Endothelial cell of umbilical vein (primary cell): ENCODE measurements at places on chromosomes 11 and 22. TPM values are rescaled to one million over a fixed set of nuclear protein-coding genes. Genes with fewer than 3 reads are reported as not detected.

DNA sequence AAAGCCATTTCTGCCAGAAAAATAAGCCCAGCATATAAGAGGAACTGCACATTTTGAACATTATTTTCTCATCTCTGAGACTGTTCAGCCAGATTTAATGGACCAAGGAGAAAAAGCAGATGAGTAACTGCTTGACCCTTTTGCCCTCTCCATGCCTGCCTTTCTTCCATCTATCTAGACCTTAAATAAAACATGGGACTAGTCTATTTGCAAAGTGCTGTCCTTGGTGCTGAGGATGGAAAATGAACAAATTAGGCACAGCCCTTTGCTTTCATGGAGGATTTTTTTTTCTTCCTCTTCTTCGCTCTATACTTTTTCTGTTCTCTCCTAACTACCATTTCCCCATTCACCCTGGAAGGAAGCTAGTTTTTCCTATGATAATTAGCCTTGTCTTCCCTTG lies 361.3 kb downstream of the GRM5 start:
- no peak for DNase-seq

GRCh38 chr11:132686886-132687285 lies 845.4 kb downstream of the OPCML start:
- peak; percentile 21 for DNase-seq

DNA sequence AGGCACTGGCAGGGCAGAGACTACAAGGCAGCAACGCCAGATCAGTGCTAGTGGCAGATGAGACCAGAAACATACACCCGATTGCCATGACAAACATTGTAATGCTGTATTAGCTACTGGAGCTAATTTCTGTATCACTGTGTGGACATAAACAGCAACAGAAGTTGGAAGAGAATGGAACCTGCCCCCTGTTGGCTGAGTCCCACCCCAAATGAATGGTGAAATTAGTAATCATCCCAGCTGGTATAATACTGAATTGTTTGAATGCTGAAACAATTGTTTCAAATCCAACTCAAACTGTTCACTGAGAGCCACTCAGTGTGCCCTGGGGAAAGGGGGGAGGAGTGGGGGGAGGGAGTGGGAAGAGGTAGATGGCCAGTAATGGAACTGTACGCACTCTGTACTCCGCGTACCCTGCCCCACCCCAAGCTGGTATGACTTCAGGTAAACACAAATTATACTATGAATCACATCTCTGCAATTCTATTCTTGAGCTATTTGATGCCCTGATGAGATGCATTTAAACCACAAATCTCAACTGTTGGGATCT lies 11.2 kb upstream of the BIRC3 start:
- DNase-seq = no peak

DNA sequence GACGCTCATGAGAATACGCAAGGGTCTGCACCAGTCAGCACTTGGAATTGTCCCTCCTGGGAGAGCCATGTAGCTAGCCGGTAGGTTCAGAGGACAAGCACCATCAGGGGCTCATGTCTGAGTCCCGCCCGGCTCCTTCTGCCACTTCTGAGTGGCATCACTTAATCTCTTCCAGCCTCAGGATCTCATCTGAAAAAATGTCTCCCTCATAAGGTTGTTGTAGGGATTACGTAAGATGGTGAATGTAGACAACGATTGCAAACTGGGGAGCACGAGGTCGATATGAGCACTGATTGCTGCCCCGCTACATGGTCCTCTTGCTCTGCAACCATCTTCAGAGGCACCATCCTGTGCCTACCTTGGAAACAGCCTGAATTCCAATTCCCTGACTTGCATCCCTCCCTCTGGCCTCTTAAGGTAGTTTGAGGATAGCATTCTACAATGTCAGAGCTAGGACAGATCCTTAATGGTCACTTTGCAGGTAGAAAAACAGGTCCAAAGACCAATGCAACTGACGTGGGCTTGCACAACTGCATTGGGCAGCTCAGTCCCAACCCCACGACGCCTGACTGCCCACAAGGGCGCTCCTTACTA lies 115.8 kb upstream of the TMEM45B start:
- no peak for DNase-seq

DNA sequence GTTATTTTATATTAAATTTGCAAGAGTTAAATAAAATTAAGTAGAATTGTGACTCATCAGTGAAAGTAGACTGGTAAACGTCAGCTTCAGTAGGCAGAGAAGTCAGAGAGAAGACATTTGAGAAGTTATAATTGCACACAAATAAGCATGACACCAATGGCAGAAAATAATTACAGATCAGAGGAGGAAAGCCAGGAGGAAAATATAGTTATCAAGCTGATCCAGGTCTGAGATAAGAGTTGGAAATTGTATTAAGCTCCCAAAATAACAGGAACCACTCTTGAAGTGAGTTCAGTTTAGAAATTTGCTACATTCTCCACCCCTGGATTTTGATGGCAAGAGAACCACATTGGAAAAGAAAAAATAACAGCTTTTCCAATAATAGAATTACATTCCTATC lies 533.8 kb upstream of the CHORDC1 start:
- DNase-seq = peak; percentile 1

DNA sequence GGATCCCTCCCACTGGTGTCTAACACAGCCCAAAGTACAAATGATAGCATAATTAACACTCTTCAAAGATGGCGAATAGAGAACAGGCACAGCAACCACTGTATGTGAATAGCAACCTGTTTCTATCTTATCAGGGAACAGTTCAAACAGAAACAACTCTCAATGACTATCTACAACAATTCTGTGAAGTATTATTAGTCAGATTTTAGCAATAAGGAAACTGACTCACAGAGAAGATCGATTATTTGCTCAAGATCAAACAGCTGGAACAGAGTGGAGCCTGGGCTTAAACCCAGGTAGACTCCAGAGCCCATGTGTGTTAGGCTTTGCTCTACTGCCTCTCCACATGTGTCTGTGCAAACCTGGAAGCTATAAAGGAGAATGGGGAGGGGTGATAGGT lies 88.7 kb downstream of the C11orf58 start:
- no peak for DNase-seq

Gene OR5T3
- not detected in 2 replicates for total RNA-seq

Gene CABP7
- total RNA-seq = not detected in 2 replicates

Gene PLA2G3
- total RNA-seq = 0.75 and 1.0 TPM in 2 replicates

Gene OR56A1
- total RNA-seq = not detected in 2 replicates

Gene SCYL1
- 88.2 and 88.7 TPM in 2 replicates for total RNA-seq

Gene OR2AG2
- 0.33 and 0.46 TPM in 2 replicates for total RNA-seq

Gene GRIK4
- 0.74 and 1.6 TPM in 2 replicates for total RNA-seq

Gene GGTLC3
- total RNA-seq = not detected in 2 replicates
